ENCODE measurements at places on chromosomes 6 and 20. TPM values are rescaled to one million over a fixed set of nuclear protein-coding genes. Genes with fewer than 3 reads are reported as not detected.

The SIRPD gene
- total RNA-seq = not detected

The APOM gene
- 1.3 TPM for total RNA-seq

The XKR7 gene
- total RNA-seq = 0.34 TPM

The FLRT3 gene
- 3.3 TPM for total RNA-seq

The SUN5 gene
- total RNA-seq = not detected

The KCNK5 gene
- total RNA-seq = 2.1 TPM

The GNRH2 gene
- 0.27 TPM for total RNA-seq

GRCh38 chr6:98590136-98590681 is 244.2 kb upstream of the POU3F2 start:
- DNase-seq = no peak

GRCh38 chr6:145025488-145025887 is 709.8 kb downstream of the EPM2A start:
- DNase-seq = no peak

DNA sequence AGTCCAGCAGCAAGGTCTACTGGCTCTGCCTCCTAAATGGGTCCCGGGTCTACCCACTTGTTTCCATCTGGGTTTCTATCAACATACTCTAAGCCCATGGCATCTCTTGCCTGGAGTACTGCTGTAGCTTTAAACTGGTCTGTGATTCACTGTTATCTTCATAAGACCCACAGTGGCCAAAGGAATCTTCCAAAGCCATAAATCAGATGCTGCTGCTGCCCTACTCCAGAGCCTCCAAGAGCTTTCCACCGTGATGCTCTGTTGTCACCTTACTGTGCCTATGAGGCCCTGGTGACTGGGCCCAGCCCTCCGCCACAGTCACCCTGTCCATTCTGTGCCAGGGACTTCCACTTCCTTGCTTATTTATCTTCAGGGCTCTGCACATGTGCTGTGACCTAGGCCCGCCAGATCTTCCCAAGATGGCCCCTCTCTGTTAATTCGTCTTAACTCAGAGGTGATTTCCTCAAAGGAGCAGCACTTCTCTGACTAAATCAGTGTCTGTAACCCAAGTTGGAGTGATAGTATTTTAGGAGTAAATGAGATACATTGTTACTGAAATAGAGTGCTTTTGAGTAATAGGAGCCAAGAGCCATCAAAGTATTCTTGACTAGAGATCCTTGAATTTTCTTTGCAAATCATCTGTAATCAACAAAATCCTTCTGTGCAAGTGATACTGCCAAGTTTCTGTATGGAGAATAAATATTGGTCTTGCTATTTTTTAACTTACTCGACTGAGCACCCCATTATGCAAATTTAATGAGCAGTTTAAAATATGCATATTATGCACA is 102.5 kb downstream of the PPP1R14C start:
- DNase-seq = no peak

GRCh38 chr6:1910621-1911407 is 301.1 kb downstream of the FOXC1 start:
- no peak for DNase-seq

GRCh38 chr20:9402141-9402540 is 112.2 kb upstream of the LAMP5 start:
- DNase-seq = no peak

- DNase-seq = no peak
Measured at GRCh38 chr6:159988983-159989454, 20.1 kb downstream of the IGF2R start.

- DNase-seq = no peak
Measured at GRCh38 chr6:9593554-9593953, 821.3 kb downstream of the TFAP2A start.

DNA sequence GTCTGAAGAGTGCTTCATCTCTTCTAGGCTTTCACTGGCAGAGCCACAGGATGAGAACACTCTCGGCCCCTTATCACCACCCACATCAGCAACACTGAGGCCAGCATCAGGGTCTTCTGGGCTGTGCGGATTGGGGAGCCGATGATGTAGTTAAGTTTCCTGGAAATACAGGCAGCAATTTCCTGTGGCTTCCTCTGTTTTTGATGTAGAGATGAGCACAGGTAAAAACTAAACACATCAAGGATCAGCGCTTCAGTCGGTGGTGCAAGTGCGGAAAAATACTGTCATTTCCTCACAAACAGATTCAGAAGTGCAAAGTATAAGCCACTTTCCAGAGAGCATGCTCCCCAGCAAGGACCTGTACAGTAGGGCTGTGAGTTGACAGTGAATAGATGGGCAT is 62.6 kb downstream of the BACH2 start:
- no peak for DNase-seq

GRCh38 chr20:44019638-44020335 is 105.1 kb downstream of the TOX2 start:
- DNase-seq = no peak

DNA sequence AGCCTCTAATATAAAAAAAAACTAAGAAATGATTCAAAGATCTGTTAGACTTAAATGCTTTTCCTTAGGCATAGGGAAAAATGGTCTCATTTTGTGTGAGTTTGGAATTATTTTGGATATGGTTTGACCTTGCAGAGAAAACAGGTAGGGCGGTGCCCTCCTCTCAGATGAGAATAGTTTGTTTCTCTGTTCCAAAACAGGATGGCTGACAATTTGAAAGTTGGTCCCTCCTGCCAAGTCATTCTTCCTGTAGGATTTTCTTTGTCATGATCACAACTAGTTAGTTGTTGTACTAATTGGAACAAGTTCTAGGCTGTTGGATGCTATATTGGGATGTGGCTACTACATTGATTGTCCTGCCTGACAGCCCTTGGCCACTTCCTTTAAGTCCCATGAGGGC is 108.6 kb downstream of the BCKDHB start:
- DNase-seq = no peak

- no peak for DNase-seq
Measured at GRCh38 chr6:27592481-27593199, 119.7 kb upstream of the ZNF184 start.

DNA sequence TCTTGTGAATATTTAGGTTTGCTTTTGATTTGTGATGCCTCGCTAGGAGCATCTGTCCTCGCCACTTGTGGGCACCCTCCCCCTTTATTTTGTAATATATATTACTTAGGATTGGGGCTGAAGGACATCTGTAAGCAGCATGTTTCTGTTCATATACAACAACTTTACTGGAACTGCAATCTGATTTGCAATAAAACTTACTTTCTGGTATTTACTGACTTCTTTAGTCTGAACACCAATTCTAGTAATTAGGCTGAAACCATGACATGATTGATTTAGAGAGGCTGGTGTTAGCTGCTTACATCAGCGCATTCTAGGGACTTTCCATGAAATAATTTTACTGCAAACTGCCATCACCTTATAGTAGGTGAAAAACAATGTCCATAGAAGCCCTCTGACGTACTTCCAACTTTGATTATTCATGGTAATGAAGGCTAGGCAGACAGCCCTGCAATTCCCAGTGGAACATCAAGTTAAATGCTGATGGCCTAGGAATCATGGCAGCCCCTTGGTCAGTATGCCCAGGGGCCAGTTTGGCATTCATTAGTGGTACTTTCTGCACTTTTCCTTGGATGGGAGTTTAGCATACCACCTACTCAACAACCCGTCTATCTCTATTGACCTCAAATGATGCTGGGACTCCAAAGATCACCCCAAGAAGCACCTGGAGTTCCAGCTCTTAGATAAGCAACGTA is 132.9 kb upstream of the MCHR2 start:
- DNase-seq = no peak

- DNase-seq = no peak
Measured at GRCh38 chr6:43318011-43318410, 9.4 kb upstream of the CRIP3 start.

All from kidney epithelial cell (primary cell).